GM10248 (cell line): ENCODE measurements at places on chromosomes 5 and 9.

GRCh38 chr5:64637837-64638443, 52.4 kb upstream of the SHISAL2B start:
- DNase-seq = no peak

DNA sequence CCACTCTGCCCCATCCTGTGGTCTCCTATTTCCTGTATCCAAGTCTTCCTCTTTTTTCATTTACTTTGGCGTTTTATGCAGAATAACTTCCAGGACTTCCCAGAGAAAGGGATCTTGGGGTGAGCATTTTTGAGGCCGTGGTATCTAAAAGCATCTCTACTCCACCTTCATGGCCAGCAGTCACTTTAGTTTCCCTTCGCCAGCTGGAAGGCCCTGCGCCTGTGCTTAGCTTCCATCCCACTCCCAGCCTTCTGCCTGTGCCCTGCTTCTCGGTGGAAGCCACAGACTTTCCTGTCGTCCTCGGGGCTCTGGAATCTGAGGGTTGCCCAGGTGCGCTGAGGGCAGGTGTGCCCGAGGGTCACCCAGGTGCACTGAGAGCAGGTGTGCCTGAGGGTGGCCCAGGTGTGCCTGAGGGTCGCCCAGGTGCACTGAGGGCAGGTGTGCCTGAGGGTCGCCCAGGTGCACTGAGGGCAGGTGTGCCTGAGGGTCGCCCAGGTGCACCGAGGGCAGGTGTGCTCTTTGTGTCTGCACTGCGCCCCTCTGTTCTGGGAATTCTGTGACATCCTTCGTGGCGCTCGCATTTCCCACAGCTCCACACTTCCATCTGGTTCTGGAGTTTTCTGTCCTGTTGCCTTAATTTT, 32.4 kb upstream of the LRRC14B start:
- DNase-seq = no peak

DNA sequence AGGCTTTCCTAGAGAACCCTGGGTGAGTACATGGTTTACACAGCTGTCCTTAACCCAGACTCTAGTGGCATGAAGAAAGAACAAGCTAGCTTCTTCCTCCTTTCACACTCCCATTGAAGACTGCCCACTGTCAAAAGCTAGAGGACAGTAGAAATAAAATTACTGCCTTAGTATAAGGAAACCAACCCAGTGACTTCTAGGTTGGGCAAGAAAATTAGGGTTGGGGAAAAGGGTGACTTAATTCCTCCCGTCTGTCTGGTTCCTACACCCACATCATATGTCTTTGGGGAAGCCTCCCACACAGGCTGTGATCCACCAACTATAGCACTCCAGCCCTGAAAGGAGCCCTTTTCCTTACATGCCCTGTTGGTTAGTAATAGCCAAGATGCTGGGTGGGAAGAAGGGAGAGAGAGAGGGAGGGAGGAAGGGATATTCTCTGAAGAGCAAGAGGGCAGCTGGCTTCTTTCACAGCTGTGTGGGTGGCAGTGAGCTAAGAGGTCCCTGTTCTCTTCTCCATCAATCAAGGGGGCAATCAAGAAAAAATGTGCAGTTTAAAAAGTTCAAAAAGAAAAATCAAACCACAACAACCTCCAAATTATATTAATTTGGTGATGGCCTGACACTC, 21.7 kb downstream of the HBEGF start:
- DNase-seq = no peak

GRCh38 chr9:137407590-137408300, 15.2 kb downstream of the EXD3 start:
- no peak for DNase-seq

DNA sequence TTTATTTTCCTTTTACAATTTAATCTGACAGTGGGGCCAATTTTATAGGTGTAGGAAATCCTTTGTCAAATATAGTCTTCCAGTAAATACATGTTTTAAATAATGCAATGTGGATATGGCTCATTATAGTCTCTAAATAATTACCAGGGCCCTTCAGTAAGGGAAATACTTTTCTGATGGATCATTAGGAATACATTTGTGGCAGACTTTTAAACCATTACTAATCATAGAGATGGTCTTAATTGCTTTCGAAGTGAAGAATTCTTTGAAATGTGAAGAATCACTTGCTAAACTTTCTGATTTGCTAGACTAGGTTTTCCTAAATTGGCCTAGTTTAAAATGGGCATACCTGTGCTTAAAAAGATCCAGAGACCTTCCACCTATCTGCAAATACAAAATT, 105.6 kb upstream of the ELL2 start:
- no peak for DNase-seq

DNA sequence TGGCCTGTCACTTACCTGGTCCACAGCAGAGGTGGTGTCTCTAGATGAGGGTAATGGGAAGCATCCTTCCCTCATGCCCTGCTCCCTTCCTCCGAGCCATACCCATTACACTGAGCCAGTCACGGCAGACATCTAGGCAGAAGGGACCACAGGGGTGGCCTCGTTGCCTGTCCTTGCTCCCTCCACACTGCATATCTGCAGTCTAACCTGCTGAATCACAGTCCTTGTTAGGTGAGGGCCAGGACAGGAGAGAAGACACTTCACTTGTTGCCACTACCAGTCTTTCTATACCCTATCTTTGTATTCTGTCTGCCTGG, 18.4 kb upstream of the SPINK4 start:
- DNase-seq = no peak

- DNase-seq = peak; percentile 10
Measured at GRCh38 chr5:50547303-50547702, 106.2 kb upstream of the EMB start.

GRCh38 chr5:74632947-74633356, 7.6 kb downstream of the ENC1 start:
- DNase-seq = peak; percentile 24

DNA sequence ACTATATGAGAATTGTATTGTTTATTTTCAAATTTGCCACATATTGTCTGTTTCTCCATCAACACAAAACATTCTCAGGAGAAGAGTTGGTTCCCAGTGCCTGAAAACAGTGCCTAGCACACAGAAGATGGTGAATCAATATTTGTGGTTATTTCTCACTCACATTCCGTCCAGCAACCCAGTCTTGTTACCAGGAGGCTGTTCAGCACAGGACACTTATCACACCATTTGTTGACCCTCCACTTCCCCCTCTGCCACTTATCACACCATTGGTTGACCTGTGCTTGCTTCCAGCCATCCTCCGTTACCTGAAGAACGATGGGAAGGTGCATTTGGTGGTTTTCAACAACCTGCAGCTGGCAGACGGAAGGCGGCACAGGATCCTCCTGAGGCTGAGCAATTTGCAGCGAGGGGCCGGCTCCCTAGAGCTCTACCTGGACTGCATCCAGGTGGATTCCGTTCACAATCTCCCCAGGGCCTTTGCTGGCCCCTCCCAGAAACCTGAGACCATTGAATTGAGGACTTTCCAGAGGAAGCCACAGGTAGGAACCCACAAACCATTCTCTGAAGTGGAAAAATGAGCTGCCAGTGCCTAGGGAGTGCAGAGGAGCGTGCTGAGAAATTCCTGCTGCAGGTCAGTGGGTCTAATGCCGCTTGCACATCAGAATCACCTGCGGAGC, 20.5 kb downstream of the THBS4 start:
- no peak for DNase-seq

DNA sequence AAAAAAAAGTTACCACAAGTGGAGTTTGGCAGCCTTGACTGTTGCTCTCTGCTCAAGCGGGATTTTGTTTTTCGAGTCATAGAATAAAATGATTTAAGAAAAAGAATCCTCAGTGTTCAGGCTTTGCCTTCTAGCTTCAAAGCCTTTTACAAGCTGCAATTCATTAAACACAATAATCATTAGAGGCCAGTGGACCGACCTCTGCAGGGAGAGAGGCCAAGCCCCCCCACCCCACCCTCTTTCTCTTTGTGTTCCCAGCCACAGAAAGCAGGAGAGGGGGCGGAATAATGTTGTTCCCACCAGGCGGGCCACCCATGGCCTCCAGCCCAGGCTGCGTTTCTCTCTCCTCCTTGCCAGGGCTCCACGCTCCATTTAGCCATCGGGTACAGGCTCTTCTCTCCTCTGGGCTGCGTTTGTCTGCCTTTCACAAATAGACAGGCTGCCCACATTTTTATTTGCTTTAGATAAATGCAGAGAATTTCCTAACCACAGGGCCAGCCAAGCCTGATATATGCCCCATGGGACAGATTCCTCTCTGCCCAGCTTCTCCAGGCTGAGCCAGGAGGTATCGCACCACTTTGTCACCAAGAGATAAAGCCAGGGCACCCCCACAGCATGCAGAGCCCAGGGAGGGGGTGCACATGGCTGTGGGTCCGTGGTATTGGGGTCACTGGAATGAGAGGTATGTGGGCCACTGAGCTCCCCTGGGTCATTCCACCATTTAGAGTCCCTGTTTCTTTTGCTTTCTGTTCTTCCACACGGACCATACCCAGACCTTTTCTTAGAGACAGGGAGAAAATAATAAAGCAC, 318.8 kb downstream of the PIK3R1 start:
- DNase-seq = no peak

GRCh38 chr9:135478829-135479468, 633 bp upstream of the PPP1R26 start:
- DNase-seq = no peak

DNA sequence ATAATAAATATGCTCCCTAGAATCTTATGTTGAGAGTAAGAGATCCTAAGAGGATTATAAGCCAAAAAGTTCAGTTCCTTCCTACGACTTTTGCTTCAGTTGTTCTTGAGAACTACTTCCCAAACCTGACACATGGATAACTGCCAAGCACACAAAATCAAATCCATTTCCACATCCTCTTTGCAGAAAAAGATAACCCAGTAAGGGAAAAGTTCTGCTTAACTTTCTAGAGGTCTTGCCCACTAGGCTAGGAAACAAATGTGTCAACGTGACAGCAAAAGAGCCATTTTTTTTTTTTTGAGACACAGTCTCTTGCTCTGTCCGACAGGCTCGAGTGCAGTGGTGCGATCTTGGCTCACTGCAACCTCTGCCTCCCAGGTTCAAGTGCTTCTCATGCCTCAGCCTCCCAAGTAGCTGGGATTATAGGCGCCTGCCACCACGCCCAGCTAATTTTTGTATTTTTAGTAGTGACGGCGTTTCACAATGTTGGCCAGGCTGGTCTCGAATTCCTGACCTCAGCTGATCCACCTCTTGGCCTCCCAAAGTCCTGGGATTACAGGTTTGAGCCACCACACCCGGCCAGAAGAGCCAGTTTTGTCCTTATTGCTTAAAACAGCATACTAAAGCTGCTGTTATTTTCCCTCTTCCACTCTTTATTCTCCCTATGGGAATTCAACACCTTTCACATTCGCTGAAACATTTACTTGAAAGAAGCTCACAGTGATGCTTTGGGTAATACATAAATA, 24.2 kb downstream of the CSNK1A1 start:
- no peak for DNase-seq

DNA sequence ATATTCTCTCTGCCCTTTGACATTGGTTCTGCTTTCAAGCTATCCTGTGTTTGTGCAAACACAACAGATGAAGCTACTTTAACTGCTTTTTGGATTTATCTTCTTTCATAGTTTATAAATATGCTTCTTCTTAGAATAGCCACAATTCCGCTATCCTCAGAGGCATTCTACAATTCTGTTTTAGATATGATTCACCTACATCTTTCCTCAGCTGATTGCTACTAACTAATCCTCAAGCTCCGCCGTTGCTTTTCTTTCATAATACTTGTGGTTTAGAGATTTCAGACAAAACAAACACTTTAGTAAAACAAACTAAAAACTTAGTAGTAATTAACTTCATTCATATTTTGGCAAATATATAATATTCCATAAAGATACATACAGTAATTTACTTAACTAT, 52.5 kb downstream of the ECPAS start:
- no peak for DNase-seq

GRCh38 chr5:124949862-124950261, 203.4 kb upstream of the ZNF608 start:
- no peak for DNase-seq

DNA sequence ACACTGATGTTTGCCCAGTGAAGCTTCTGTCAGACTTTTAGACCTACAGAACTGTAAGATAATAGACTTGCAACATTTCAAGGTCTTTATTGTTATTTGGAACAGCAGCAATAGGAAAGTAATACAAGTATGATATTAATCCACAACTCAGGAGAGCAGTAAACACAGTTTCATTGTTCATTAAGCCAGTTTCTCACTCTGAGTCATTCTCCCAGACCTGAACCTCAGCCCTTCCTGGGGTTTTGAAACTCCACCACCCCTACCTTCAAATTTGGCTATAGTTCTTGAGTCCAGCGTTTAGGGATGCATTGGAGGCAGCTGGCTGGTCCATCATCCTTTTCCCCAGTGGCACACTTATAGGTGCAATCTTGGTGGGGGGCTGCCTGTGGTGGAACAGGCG, 203.2 kb downstream of the RAB3C start:
- DNase-seq = no peak

- no peak for DNase-seq
Measured at GRCh38 chr9:6924149-6924548, 166.4 kb downstream of the KDM4C start.
